Activated CD4-positive, alpha-beta T cell treated with anti-CD3 and anti-CD28 coated beads for 36 hours (primary cell): ENCODE measurements at places on chromosomes 4 and X. TPM values are rescaled to one million over a fixed set of nuclear protein-coding genes. Genes with fewer than 3 reads are reported as not detected.

DNA sequence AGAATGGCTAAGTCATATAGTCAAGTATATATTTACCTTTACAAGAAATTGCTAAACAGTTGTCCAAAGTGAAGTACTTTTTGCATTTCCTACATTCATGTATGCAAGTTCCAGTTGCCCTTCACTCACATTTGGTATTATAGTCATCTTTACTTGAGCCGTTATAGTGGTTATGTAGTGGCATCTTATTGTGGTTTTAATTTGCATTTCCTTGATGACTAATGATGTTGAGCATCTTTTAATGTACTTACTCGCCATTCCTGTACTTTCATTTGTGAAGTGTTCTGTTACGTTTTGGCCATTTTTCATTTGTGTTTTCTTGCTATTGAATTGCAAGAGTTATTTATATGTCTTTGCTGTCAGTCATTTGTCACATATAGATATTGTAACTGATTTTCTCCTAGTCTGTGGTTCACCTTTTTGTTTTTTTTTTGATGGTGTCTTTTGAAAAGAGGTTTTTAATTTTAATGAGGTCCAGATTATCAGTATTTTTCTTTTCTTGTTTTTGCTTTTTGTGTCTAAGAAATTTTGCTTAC, 27.6 kb downstream of the ARFIP1 start:
- H3K27ac ChIP-seq, result peak overlapping the region; percentile 72
- peaks cover 25% of the 10 kb centered on the region for H3K36me3 ChIP-seq
- H3K4me1 ChIP-seq, result peaks cover 19% of the 10 kb centered on the region
- H3K4me3 ChIP-seq, result peak overlapping the region; percentile 22
- DNase-seq, result no peak

DNA sequence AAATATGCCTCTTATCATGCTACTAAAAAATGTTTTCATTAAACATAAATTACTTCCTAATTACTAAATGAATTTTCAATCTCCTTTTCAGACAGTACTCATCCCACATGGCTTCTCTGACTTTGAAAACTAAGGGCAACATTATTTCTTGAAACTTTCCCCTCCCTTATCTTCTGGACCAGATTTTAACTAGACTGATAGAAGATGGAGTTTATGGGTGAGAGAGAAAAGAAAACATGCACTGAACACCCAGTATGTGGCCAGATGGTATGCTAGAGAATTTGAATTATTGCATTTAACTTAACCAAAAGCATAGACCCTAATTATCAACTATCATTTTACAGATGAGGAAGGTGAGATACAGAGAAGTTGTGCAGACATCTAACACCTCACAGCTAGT, 16.8 kb downstream of the CNOT6L start:
- H3K4me1 ChIP-seq, result peaks cover 78% of the 10 kb centered on the region
- no peak for DNase-seq
- H3K27ac ChIP-seq, result peak overlapping the region; percentile 80
- no peak overlapping the region for H3K4me3 ChIP-seq
- H3K27me3 ChIP-seq, result no peaks in the 10 kb centered on the region

GRCh38 chrX:9786798-9787635, 788 bp downstream of the SHROOM2 start:
- DNase-seq, result peak; percentile 4
- H3K27ac ChIP-seq, result no peak overlapping the region
- no peak overlapping the region for H3K4me3 ChIP-seq
- H3K4me1 ChIP-seq, result no peaks in the 10 kb centered on the region
- H3K27me3 ChIP-seq, result peaks cover 33% of the 10 kb centered on the region

Gene SH3RF1
- total RNA-seq, result 0.39 TPM

DNA sequence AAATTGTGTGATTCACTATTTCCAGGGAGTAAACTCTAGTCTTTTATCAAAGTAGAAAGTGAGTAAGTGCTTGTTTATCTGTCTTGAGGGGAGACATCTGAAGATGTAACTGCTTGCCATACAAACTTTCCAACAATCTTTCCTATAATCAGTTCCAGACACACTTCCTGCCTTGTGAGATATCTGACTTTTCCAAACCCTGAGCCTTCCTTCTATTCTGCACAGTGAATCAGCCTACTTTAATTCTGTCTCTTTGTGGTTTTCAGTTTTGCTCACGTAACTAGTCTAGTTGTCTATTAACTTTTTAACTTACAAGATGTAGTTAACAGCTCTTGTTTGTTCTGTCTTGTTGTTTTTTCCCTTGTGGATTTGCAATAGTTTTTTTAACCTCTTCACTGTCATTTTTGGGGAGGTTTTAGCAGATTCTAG, 947.8 kb downstream of the C4orf33 start:
- no peaks in the 10 kb centered on the region for H3K36me3 ChIP-seq
- H3K27ac ChIP-seq, result no peak overlapping the region
- no peak for DNase-seq
- no peak overlapping the region for H3K4me3 ChIP-seq
